Bronchial epithelial cell (primary cell): ENCODE measurements at places on chromosomes 6 and 20. TPM values are rescaled to one million over a fixed set of nuclear protein-coding genes. Genes with fewer than 3 reads are reported as not detected.

C6orf118 gene
- total RNA-seq = not detected in 2 replicates

MYBL2 gene
- under 0.01 and 1.0 TPM in 2 replicates for total RNA-seq

HLA-DPA1 gene
- 0.26 and 1.1 TPM in 2 replicates for total RNA-seq

PRSS16 gene
- total RNA-seq = 4.5 and 15.1 TPM in 2 replicates

ZBTB12 gene
- 0.64 and 1.3 TPM in 2 replicates for total RNA-seq

CCN5 gene
- 0.38 TPM in 1 of 2 replicates, not detected in the other for total RNA-seq

C6orf163 gene
- 1.6 and 3.1 TPM in 2 replicates for total RNA-seq

SCRT2 gene
- total RNA-seq = not detected in 2 replicates

ENPP5 gene
- total RNA-seq = 0.26 and 0.64 TPM in 2 replicates

KAT14 gene
- total RNA-seq = 11.6 and 12.4 TPM in 2 replicates

PPIL6 gene
- 8.4 and 9.3 TPM in 2 replicates for total RNA-seq

MDFI gene
- total RNA-seq = 57.1 and 61.3 TPM in 2 replicates

CSE1L gene
- 53.3 and 60.8 TPM in 2 replicates for total RNA-seq

C20orf144 gene
- 0.13 TPM in 1 of 2 replicates, not detected in the other for total RNA-seq

PLCB1 gene
- total RNA-seq = 1.1 and 2.9 TPM in 2 replicates

TMEM14B gene
- total RNA-seq = 55.8 and 86.2 TPM in 2 replicates

TRIM10 gene
- not detected in 2 replicates for total RNA-seq

HLA-DRB1 gene
- 0.13 TPM in 1 of 2 replicates, not detected in the other for total RNA-seq

CNBD2 gene
- total RNA-seq = 1.5 and 1.8 TPM in 2 replicates

DSP gene
- total RNA-seq = 394 and 699 TPM in 2 replicates

GRM1 gene
- under 0.01 TPM in 1 of 2 replicates, not detected in the other for total RNA-seq

ZBTB46 gene
- total RNA-seq = 0.53 and 2.0 TPM in 2 replicates

RNF144B gene
- 141 and 239 TPM in 2 replicates for total RNA-seq

CTNNBL1 gene
- total RNA-seq = 27.1 and 30.0 TPM in 2 replicates

APCDD1L gene
- under 0.01 TPM in 1 of 2 replicates, not detected in the other for total RNA-seq

SLC4A11 gene
- total RNA-seq = 3.2 and 5.1 TPM in 2 replicates

OR12D3 gene
- total RNA-seq = not detected in 2 replicates

TRAPPC3L gene
- total RNA-seq = not detected in 2 replicates

VNN1 gene
- total RNA-seq = 0.13 TPM in 1 of 2 replicates, not detected in the other
